H54 (cell line): ENCODE measurements at places on chromosomes 4 and X.

DNA sequence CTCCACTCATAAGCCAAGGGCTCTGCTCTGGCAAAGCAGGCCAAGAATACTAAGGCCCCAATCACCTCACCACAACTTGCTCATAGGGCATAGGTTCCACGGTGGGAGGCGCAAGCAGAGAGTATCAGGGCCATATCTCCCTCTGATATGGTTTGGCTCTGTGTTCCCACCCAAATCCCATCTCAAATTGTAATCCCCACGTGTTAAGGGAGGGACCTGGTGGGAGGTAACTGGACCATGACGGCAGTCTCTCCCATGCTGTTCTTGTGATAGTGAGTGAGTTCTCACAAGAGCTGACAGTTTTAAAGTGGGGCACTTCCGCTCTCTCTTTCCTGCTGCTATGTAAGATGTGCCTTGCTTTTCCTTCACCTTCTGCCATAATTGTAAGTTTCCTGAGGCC lies 88.7 kb downstream of the SHROOM4 start:
- no peak for DNase-seq

DNA sequence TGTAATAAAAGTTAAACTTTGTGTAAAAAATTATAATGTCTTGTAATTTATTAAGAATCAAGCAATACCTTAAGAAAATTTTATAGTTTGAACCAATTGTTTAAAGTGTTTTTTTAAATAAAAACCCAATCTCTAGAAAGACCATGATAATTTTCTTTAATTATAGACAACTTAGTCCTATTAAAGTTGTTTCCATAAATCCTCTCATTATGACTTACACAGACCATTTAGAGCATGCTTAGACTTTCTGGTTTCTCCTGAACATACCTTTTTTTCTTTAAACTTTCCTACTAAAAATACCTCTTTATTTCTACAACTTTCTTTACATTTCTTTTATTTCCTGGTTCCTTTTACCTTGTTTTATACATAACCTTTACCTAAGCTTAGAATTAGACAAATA lies 837.4 kb downstream of the PCDH19 start:
- DNase-seq: no peak

- no peak for DNase-seq
Measured at GRCh38 chrX:124242131-124242530, 90.3 kb upstream of the TEX13D start.

GRCh38 chrX:69552512-69552911 lies 48.4 kb downstream of the NALF2 start:
- DNase-seq: no peak
